ENCODE measurements at places on chromosomes 11 and 22. TPM values are rescaled to one million over a fixed set of nuclear protein-coding genes. Genes with fewer than 3 reads are reported as not detected.

The CARNS1 gene
- 0.21 TPM for total RNA-seq

The POLDIP3 gene
- total RNA-seq, result 29.7 TPM

The DDT gene
- total RNA-seq, result 123 TPM

The CNIH2 gene
- 0.21 TPM for total RNA-seq

The DDIAS gene
- total RNA-seq, result 3.2 TPM

The SLC22A25 gene
- not detected for total RNA-seq

The MAPK8IP2 gene
- total RNA-seq, result 1.0 TPM
